ENCODE measurements at places on chromosomes 5 and 9.

GRCh38 chr5:169626779-169627178, 10.3 kb upstream of the DOCK2 start:
- DNase-seq, result peak; percentile 91

DNA sequence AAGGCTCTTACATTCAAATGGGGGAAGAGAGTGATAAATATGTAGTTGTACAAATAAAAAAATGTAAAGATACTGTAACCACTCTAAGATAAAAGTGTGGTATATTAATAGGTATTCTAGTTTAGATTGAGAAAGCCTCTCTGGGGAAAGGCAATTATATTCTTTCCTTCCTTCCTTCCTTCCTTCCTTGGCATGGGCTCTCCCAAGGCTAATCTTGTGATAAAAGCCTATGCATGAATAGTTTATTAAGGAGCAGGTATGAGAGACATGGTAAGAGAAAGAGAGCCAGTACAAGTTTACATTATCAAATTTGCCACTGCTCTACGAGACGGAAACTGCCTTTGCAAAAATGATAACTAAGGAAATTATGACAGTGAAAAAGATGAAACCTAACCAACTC, 588.8 kb downstream of the PRELID2 start:
- no peak for DNase-seq

- no peak for DNase-seq
These were observed 173.7 kb upstream of the SLC12A2 start for GRCh38 chr5:127909821-127910220.

- DNase-seq, result no peak
These were observed 1209.1 kb downstream of the CDH12 start for GRCh38 chr5:21644032-21644431.

- no peak for DNase-seq
These were observed 98.9 kb upstream of the TNC start for GRCh38 chr9:115216873-115217272.

DNA sequence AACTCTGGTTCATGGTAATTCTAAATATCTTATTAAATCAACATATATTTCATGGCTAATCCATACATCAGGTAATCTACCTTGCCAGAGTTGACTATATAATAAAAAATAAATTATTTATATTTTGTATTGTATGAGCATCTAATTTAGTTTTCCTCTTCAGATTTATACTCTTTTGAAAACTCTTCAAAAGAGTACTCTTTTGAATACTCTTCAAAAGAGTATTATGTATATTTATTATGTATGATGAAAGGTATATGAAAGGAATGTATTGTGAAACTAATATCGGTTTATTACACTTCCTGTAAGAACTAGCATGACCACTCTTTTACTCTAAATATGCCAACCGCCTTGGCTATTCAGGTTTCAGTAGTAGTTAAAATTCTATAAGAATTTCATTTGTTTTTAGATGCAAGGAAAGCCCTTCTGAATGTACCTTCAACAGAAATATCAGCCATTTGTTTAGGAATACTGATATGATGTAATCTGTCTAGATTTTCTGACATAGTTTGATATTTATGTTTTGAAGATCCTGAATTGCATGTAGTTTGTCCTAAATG, 178.7 kb downstream of the WDR70 start:
- DNase-seq, result no peak

- DNase-seq, result no peak
These were observed 3.5 kb downstream of the PAX5 start for GRCh38 chr9:37030611-37030939.

DNA sequence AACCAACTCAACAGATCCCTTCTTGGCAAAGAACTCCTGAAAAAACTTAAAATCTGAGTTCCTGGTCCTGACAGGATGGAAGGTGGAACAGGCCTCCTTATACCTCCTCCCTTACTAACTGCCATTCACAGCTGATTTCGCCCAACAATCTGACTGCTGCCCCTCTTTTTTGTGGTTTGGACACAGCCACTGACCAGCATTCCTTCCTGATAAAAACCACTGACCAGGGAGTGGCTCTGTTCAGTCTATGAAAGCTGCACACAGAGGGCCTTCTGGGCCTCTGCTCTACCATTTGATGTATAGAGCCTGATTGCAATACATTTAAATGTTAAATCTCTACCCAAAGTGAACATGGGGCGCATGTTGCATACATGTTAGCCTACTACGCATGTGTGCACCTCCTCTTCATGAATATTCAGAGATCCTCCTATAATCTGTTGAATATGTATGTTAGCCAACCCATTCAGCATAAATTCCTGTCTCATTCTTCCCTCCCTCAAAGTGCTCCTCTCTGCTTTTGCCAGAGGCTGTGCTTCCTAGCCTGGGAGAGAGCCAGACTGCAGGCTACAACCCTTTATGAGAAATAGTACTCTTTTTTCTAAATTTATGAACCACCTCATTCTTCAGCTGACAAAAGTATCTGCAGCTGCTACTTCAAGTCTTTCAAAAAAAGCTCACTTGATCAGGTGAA, 93.7 kb upstream of the MRPS30 start:
- DNase-seq, result no peak

- no peak for DNase-seq
These were observed 381.6 kb downstream of the EFNA5 start for GRCh38 chr5:107289030-107289714.

DNA sequence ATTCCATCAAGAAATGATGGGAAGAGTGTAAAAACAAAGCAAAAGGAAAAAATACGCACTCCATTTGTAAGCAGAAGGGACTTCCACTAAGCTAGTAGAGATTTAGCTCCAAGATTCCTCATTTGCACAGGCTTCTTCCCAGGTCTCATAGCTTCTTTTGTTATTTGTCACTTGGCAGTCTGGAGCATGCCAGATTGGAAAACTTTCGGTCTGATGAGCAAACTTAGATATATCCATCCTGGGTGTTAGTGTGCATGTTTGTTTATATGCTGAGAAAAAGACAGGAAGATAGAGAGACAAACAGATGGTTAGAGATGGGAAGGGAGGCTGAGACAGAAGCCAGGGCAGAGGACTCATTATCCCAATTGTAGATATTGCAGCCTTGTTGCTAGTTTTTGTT, 1644.5 kb upstream of the NUDT12 start:
- no peak for DNase-seq

All from HCEC 1CT (cell line).